ENCODE measurements at places on chromosomes 7 and 10.
A peak's percentile ranks its signal among the peaks of the same experiment; 100 is the strongest.

DNA sequence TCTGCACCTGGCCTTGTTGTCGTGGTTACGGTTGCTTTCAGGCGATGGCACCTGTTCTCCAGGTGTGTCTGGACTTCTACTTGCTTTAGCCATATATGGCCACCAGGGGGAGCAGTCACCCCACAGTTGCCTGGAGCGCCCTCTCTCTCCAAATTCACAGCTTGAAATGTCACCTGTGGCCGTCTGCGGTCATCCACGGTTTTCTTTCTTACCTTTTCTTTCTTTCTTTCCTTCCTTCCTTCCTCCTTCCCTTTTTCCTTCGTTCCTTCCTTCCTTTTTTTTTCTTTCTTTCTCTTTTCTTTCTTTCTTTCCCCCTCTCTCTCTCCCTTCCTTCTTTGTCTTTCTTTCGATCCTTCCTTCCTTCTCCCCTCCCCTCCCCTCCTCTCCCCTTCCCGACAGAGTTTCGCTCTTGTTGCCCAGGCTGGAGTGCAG lies 150.5 kb upstream of the VKORC1L1 start:
- DNase-seq, result peak; percentile 21

DNA sequence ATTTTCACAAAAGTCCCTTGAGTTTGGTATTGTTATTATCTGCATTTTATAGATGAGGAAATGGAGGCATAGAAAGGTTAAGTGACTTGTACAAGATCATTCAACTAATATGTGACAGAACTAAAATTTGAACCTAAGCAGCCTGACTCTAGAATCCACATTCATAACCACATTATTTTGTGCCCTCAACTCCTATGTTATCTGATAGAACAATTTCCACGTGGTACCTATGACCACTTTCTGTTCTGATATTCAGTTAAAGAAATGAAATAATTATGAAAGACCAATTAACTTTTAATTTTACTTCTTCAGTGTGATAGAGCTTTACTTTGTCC lies 17.5 kb downstream of the BCAP29 start:
- no peak for DNase-seq

- peak; percentile 89 for DNase-seq
Observed at GRCh38 chr7:158976849-158977593, 120.7 kb downstream of the DYNC2I1 start.

GRCh38 chr10:115950320-115950719 lies 322.7 kb downstream of the GFRA1 start:
- DNase-seq, result no peak

DNA sequence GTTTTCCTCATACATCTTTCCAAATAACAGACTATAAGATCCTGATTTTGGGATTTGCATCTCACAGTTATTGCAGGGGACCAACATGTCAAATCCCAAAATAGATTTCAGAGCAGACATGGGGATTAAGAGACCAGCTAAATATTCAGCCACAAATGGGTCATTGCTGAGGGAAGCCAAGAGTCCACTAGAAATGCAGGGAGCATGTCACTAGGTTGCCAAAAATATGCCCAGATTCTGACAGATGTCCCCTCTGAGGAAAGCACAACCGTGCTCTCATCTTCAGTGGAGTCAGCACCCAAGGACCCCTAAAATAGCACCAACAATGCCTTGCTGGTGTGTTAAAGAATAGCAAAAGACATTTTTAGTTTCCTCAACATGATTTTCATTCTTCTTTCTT lies 56.2 kb upstream of the AGK start:
- no peak for DNase-seq

DNA sequence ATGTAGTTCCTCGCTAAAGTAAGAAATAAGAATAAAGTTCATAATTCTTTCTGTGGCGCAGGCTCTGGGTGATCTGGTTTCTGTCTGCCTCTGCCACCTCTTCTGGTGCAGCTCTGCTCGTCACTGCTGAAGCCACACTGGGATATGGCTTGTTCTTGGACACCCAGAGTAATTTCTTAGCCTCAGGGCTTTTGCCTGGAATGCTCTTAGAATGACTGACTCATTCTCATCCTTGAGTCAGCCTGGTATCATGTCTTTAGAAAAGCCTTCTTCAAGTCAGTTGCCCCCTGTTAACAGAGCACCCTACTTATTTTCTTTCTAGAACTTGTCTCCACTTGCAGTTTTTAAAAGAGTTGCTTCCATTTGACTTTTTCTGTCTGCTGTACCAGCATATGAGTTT lies 2.0 kb downstream of the ZSCAN25 start:
- DNase-seq, result no peak

GRCh38 chr7:105352018-105352612 lies 36.6 kb downstream of the SRPK2 start:
- peak; percentile 80 for DNase-seq

Data from suppressor macrophage treated with lipopolysaccharide for 1 hour (primary cell).